ENCODE measurements at places on chromosomes 2 and 18. TPM values are rescaled to one million over a fixed set of nuclear protein-coding genes. Genes with fewer than 3 reads are reported as not detected.

GRCh38 chr2:171389780-171390179 lies 44.0 kb downstream of the METTL8 start:
- no peak for DNase-seq

GRCh38 chr2:12014088-12014960 lies 267.9 kb downstream of the LPIN1 start:
- peak; percentile 38 for DNase-seq

GRCh38 chr2:241161646-241162281 lies 11.5 kb downstream of the PPP1R7 start:
- peak; percentile 80 for DNase-seq

DNA sequence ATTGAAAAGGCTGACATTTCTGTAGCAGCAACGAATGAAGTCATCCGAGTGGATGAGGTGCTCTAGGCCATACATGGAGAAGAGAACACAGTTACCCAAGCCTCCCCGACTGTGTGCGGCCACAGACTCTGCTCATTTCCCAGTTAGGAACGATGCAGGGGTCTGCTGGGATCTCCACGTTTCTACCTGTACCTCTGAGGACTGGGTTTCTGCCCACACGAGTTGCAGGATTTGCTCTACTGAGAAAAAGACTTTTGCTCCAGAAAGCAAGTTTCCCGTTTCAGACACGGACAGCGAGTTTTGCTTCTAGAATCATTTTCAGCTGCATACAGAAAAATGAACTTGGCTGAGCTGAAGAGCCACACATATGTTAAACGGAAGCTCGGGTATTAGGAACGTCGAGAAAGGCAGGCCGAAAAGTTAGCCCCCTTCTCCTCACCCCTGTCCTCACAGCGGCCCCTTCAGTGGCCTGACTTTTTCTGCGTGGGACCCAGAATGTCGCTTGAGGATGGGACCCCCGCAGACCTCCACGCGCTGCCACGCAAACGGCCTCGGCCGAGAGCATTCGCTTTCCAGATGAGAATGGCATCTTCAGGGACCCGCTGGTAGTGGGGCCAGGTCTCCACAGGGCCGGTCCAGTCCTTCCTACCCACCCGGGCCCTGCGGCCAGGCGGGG lies 582 bp upstream of the RAB31 start:
- no peak for DNase-seq

GPR45 gene
- not detected for polyA plus RNA-seq

DOCK10 gene
- polyA plus RNA-seq = 2.0 TPM

ALPG gene
- polyA plus RNA-seq = not detected

RAX gene
- not detected for polyA plus RNA-seq
